ENCODE measurements at places on chromosomes 3 and 15. TPM values are rescaled to one million over a fixed set of nuclear protein-coding genes. Genes with fewer than 3 reads are reported as not detected.

Gene P2RY12
- polyA plus RNA-seq, result not detected

Gene ZMAT3
- 14.3 TPM for polyA plus RNA-seq

Gene DHFR2
- polyA plus RNA-seq, result 1.1 TPM

Gene CPOX
- 19.4 TPM for polyA plus RNA-seq

Gene FRG2C
- not detected for polyA plus RNA-seq

Gene STARD5
- polyA plus RNA-seq, result 20.4 TPM

Gene COLQ
- polyA plus RNA-seq, result 0.65 TPM

Gene KBTBD13
- polyA plus RNA-seq, result not detected

Gene EAF1
- polyA plus RNA-seq, result 5.7 TPM

Data from IMR-90 (cell line).